Motor neuron (in vitro differentiated cells): ENCODE measurements at places on chromosomes 13 and 19.

DNA sequence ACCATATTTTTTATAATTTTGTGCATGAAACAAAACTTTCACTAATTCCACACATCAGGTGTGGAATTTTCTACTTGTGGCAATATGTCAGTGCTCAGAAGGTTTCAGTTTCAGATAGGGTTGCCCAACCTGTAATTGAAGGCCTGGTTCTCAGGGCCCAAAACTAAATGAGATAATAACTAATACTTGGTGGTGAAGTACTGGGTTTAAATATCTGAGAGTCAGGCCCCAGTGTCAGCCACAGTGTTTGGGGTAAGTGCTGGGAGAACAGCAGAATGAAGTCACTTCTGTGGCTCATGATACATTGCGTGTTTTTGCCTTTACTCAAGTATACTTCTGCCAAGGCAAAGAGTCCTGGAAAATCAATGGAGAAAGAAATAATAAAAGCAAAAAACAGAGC lies 5.6 kb downstream of the SAFB start:
- no peak for ATAC-seq

- peak; percentile 91 for ATAC-seq
Measured at GRCh38 chr13:33611121-33611805, 206.7 kb upstream of the RFC3 start.

GRCh38 chr19:1123381-1123780 lies 19.6 kb downstream of the GPX4 start:
- peak; percentile 0 for ATAC-seq

DNA sequence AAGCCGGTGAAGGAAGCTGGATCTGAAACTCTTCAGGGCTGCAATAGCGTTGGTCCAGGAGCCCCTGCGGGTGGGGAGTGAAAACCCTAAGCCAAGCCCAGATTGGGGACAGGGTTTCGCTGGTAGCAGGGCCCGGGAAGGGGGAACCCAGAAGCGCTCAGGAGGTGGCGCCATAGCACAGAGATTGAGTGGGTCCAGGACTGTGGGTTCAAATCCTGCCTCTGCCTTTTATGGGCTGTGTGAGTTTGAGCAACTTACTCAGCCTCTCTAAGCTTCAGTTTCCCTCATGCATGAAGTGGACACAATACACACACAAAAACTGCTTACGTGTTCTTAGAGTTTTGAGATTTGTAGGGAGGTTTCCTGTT lies 8.3 kb upstream of the SYCN start:
- no peak for ATAC-seq

DNA sequence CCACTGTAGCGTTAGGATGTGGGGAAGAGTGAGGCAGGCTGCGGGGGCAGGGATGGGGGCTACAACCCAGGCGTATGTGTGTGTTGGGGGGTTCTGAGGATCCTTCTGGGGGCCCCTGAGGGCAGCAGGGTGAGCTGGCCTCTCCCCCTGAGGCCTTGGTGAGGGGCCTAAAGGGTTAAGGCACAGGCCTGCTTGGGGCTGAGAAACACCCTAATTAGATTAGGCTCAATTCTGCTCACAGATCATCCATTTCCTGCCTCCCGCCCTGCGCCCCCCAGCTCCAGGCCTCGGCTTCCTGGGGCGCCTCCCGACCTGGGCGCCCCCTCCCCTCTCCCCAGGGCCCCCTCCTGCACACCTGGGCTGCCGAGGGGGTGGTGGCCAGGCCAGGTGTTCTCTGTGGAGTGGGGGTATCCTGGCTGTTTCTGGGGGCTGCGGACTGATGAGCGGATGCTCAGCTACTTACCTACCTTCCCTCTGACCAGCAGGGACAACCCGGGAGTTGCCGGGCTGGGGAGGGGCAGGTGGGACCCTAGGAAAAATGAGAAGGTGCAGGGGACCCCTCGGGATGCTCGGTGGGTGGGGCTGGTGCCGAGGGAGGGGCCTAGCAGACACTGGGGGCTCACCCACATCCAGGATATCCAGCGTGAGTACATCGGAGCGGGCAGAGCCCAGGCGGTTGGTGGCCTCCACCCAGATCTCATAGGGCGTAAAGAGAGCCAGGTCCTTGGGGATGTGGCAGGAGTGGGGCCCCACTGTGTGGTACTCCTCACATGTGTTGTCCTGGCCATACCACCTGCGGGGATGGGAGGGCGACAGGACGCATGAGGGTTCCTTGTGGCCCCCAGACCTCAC lies 8.6 kb downstream of the CRLF1 start:
- no peak for ATAC-seq

DNA sequence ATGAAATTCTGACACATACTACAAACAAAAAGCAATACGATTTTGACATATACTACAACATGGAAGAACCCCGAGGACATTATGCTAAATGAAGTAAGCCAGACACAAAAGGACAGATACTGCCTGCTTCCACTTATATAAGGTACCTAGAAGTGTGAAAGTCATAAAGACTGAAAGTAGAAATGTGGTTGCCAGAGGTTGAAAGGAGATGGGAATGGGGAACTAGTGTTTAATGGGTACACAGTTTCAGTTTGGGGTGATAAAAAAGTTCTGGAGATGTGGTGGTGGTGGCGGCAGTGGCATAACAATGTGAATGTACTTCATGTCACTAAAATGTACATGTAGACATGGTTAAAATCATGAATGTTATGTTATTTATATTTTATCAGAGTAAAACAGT lies 12.1 kb upstream of the NDFIP2 start:
- ATAC-seq: no peak

DNA sequence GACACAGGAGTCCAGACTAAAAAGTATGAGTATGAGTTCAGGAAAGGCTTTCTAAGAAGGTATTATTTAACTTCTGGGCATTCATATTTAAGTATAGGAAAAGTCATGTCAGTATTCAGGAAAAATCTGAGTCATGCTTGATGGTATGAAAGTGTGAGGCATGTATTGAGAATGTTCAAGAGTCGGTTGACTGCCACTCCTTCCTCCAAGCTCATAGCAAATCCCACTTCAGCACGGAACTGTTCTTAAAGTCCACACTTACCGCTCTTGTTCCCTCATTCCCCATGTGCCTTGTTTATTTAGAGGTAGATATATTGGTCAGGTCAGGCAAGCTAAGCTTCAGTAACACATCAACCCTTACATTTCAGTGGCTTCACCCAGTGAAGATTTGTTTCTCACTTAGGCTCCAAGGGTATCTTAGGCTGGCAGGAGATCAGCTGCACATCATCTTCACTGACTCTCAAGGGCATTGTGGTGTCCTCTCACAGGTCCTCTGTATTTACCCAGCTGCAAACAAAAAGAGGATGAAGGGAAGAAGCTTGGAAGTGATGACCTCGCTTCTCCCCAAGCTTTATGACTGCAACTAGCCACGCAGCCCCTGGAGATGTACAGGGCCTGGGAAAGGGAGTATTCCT lies 1189.2 kb downstream of the EFNB2 start:
- no peak for ATAC-seq

DNA sequence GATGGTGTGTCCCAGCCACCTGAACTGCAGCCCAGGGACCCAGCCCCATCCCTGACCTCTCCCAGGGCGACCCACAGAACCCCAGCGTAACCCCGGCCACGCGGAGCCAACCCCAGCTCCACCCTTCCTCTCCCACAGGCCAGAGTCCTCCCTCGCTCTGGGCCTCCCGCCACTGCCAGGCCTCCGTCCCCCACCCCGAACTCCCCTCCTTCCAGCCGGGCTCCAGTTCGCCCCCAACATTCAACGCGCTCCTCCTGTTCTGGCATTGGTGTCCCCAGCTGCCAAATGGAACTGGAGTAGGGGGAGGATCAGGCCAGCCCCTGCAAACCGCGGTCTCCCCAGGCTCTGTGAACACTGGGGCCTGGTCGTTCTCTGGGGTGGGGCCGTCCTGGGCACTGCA lies 7.4 kb downstream of the LINGO3 start:
- ATAC-seq: no peak

GRCh38 chr19:34838753-34839431 lies 65.9 kb upstream of the ZNF599 start:
- peak; percentile 10 for ATAC-seq

GRCh38 chr13:28002886-28003698 lies 14.6 kb upstream of the URAD start:
- ATAC-seq: no peak
